ENCODE measurements at places on chromosomes 13 and 19. TPM values are rescaled to one million over a fixed set of nuclear protein-coding genes. Genes with fewer than 3 reads are reported as not detected.

PALM3 gene
- not detected for total RNA-seq

EFNA2 gene
- total RNA-seq, result not detected

GRAMD1A gene
- total RNA-seq, result 106 TPM

KLHL26 gene
- 10.8 TPM for total RNA-seq

DNA sequence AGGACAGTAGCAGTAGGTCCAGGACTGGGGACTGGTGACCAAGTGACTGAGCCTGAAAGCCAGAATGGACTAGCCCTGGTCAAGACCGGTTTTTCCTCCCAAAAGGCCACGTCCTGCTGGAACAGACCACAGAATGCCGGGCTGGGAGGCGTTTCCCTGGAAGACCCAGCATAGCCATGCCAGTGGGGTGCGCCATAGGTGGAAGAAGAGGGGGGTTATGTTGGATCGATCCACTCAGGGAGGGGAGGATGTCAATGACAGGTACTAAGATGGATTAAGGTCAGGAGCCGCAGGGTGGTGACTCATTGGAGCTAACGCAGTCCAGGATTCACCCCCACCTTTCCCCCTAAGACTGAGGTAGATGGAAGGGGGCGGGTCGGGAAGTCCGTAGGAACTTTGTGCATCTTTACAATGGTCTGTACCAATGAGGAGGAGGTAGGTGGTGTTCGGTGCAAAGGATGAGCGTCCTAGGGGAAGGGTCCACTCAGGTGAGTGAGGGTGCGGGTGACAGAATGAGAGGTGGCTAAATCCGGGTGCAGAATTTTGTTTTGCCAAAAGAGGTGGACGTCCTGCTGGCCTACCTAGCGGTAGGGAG is 21.0 kb downstream of the VASP start:
- H3K4me3 ChIP-seq, result no peak overlapping the region
- no peak for DNase-seq
- peaks cover 18% of the 10 kb centered on the region for H3K4me1 ChIP-seq
- peaks cover 56% of the 10 kb centered on the region for H3K36me3 ChIP-seq
- H3K27me3 ChIP-seq, result no peaks in the 10 kb centered on the region

DNA sequence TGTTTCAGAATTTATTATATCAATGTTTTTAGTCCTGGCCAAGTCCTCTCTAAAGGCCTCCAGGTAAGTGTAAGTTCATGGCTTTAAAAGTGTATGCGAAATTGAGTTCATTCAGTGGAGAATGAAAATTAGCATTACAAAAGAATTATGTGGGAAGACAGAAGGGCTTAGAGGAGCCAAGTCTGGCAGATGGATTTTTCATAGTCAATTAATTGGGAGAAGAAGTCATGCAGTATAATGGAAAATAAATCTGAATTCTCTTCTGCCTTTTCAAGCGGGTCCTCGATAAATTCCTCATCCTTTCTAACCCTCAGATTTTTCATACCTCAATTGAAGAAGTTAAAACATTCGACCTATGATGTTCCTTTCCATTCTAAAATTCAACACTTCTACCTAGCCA is 394.2 kb downstream of the ITGBL1 start:
- DNase-seq, result no peak
- H3K27me3 ChIP-seq, result no peaks in the 10 kb centered on the region
- H3K36me3 ChIP-seq, result no peaks in the 10 kb centered on the region
- H3K4me1 ChIP-seq, result no peaks in the 10 kb centered on the region
- H3K27ac ChIP-seq, result no peak overlapping the region

DNA sequence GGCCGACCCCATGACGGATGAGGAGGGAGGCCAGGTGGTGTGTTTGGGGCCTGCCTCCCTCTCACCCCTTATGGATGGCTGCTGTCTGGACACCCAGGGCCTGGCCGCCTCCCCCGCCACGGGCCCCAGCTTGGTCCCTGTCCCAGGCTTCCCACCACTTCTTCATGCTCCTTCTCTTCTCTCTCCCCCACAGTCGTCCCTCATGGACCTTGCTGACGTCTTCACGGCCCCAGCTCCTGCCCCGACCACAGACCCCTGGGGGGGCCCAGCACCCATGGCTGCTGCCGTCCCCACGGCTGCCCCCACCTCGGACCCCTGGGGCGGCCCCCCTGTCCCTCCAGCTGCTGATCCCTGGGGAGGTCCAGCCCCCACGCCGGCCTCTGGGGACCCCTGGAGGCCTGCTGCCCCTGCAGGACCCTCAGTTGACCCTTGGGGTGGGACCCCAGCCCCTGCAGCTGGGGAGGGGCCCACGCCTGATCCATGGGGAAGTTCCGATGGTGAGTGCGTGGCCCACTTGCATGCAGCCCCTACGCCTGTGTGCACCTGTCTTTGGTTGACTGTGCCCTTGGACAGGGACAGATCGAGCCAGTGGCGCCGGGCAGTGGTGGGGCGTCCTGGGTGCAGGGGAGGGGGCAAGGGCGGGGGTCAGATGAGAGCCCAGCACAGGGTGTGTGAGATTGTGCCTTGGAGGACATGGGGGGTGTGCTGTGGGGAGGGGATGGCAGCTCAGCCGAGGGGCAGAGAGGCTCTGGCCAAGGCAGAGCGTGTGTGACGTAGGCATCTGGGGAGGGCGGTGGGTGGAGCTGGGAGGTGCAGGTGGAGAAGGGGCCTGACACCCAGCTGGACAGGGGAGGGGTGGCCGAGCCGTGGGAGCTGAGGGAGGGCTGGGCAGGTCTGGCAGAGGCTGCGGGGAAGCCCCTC is 16.8 kb downstream of the EPN1 start:
- H3K4me3 ChIP-seq, result no peak overlapping the region
- peaks cover 26% of the 10 kb centered on the region for H3K36me3 ChIP-seq
- peaks cover 9% of the 10 kb centered on the region for H3K4me1 ChIP-seq
- H3K27me3 ChIP-seq, result no peaks in the 10 kb centered on the region

DNA sequence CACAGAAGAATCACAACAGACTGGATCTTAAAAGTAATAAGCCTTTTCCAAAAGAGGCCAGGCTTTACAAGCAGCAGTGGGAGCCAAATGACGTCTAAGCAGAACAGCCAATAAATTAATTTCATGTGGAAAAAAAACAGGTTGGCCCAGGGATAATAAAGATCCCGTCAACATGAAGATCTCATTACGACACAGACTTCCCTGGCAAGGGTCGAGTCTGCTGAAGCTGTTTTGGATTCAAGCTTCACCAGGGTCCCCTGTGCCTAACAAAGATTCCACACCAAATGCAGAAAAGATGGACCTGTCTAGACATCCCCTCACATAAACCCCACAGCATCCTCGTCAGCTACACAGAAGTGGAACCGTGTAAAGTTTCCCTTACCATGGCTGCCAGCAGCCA is 215.1 kb upstream of the ZNF507 start:
- H3K4me1 ChIP-seq, result no peaks in the 10 kb centered on the region
- no peak for DNase-seq
- no peak overlapping the region for H3K27ac ChIP-seq
- H3K4me3 ChIP-seq, result no peak overlapping the region
- no peaks in the 10 kb centered on the region for H3K36me3 ChIP-seq
- no peaks in the 10 kb centered on the region for H3K27me3 ChIP-seq

- H3K4me1 ChIP-seq, result no peaks in the 10 kb centered on the region
- H3K4me3 ChIP-seq, result no peak overlapping the region
- no peaks in the 10 kb centered on the region for H3K36me3 ChIP-seq
Measured at GRCh38 chr19:28312269-28312668, 900.7 kb downstream of the UQCRFS1 start.

GRCh38 chr13:26710166-26710565 is 50.4 kb downstream of the GPR12 start:
- no peaks in the 10 kb centered on the region for H3K4me1 ChIP-seq
- no peak overlapping the region for H3K4me3 ChIP-seq
- no peak overlapping the region for H3K27ac ChIP-seq
- DNase-seq, result no peak
- H3K27me3 ChIP-seq, result no peaks in the 10 kb centered on the region

DNA sequence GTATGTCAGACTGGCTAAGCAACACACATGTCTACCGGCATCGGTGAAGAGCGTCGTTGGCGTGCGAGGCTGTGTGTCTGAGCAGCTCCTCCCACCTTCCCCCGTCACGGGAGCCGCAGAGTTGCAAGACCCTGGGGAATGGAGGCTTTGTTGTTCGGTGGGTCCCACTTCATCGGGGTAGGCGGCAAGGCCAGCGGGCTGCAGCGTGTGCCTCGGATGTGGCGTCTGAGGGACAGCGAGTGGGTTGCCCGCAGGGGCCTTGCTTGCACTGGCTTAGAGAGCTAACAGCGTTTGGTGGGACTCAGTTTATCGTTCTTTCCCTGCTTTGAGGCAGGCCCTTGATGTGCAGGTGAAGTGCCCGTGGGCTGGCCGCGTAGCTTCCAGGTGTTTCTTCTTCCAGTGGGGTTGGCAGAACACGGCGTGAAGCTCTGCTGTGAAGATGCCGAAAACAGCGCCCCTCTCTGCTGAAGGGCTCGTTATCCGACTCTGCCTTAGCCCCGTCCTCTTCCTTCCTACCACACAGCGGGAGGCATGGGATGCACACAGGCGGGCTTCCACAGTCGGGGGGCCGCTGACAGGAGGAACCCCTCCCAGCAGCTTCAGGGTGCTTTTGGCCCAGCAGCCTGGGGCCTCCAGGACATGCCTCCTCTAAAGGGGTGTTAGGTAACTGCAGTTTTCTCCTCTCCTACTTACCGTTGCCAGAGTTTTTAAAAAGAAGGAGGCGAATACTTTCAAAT is 85.2 kb downstream of the ATP11A start:
- peaks cover under 1% of the 10 kb centered on the region for H3K4me1 ChIP-seq
- DNase-seq, result no peak
- no peaks in the 10 kb centered on the region for H3K27me3 ChIP-seq
- peaks cover 3% of the 10 kb centered on the region for H3K36me3 ChIP-seq
- H3K4me3 ChIP-seq, result no peak overlapping the region

GRCh38 chr19:45418802-45419201 is 4.9 kb downstream of the ERCC1 start:
- H3K36me3 ChIP-seq, result peaks cover 46% of the 10 kb centered on the region
- H3K4me1 ChIP-seq, result peaks cover 49% of the 10 kb centered on the region
- H3K27ac ChIP-seq, result peak overlapping the region; percentile 67
- H3K4me3 ChIP-seq, result no peak overlapping the region

- no peak overlapping the region for H3K27ac ChIP-seq
- no peak overlapping the region for H3K4me3 ChIP-seq
- H3K36me3 ChIP-seq, result peaks cover 22% of the 10 kb centered on the region
Measured at GRCh38 chr13:29510651-29511084, 84.8 kb downstream of the SLC7A1 start.

DNA sequence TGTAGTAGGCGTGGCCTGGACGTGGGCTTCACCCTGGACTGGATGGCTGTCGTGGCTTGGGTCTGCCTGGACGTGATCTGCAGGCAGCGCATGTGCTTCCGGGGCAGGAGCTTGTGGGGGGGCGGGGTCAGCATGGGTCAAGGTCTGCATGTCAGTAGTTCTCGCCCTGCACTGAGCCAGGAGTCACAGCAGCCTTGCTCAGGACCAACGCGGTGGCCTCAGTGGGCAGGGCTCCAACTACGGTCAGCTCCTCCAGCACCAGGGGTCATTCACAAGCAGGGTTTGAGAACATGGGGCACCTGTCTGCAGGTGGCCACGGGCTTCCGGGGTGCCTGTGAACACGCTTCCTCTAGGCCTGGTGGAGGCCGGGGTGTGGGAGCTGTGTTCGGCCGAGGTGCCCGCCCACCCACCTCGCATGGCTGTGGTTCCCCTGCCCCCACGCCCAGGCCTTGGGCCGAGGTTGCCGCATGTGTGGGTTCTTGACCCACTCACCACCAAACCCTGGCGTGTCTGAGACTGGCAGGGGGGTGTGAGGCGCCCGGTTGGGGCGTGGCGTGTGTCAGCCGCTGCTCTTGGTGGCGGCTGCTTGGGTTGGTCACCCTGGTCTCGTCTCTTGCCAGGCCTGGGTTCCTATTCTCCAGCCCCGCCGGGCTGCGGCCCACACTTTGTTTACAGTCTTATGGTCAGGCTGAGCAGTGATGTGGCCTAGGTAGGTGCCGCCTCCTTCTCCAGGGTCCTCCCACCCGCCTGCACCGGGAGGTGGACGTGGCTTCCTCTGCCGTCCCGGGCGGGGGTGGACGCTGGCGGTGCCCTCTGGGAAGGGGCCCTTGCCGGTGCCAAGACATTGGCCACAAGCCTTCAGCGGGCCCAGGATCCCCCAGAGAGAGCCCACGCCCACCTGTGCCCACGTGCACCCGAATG is 4.8 kb upstream of the RPS15 start:
- DNase-seq, result no peak
- H3K36me3 ChIP-seq, result peaks cover 27% of the 10 kb centered on the region
- H3K4me1 ChIP-seq, result peaks cover 9% of the 10 kb centered on the region
- no peaks in the 10 kb centered on the region for H3K27me3 ChIP-seq
- H3K27ac ChIP-seq, result no peak overlapping the region

- DNase-seq, result no peak
- no peaks in the 10 kb centered on the region for H3K36me3 ChIP-seq
- H3K4me1 ChIP-seq, result no peaks in the 10 kb centered on the region
- H3K27ac ChIP-seq, result no peak overlapping the region
- H3K27me3 ChIP-seq, result no peaks in the 10 kb centered on the region
- no peak overlapping the region for H3K4me3 ChIP-seq
Measured at GRCh38 chr19:30519607-30520205, 147.5 kb downstream of the ZNF536 start.

DNA sequence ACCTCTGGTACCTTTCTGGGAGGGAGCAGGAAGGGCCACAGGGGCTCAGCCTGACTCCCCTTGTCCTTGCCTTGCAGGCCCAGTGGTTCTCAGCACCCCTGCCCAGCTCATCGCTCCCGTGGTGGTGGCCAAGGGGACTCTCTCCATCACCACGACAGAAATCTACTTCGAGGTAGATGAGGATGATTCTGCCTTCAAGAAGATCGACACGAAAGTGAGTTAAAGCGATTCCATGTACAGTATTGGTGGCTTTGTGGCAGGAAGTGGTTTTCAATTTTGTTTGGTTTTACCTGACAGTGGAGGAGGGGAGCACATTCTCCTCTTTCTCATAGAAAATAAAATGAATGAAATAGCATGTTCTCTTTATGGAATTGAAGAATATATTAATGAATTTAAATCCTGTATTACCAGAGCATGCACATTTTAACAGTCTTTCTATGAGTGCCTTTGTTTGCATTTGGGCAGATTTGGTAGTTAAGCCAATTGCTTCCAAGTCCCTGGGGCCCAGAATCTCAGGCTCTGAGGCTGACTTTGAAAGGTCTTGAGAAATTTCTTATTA is 4.1 kb downstream of the MAB21L1 start:
- peaks cover 56% of the 10 kb centered on the region for H3K27me3 ChIP-seq
- no peak for DNase-seq
- peaks cover 13% of the 10 kb centered on the region for H3K36me3 ChIP-seq
- H3K4me3 ChIP-seq, result no peak overlapping the region
- peaks cover 20% of the 10 kb centered on the region for H3K4me1 ChIP-seq
- H3K27ac ChIP-seq, result no peak overlapping the region

- H3K4me3 ChIP-seq, result peak overlapping the region; percentile 70
- H3K4me1 ChIP-seq, result peaks cover 20% of the 10 kb centered on the region
- peaks cover 26% of the 10 kb centered on the region for H3K27me3 ChIP-seq
- no peak overlapping the region for H3K27ac ChIP-seq
- H3K36me3 ChIP-seq, result no peaks in the 10 kb centered on the region
Measured at GRCh38 chr19:49142866-49143335, 12.3 kb downstream of the HRC start.

DNA sequence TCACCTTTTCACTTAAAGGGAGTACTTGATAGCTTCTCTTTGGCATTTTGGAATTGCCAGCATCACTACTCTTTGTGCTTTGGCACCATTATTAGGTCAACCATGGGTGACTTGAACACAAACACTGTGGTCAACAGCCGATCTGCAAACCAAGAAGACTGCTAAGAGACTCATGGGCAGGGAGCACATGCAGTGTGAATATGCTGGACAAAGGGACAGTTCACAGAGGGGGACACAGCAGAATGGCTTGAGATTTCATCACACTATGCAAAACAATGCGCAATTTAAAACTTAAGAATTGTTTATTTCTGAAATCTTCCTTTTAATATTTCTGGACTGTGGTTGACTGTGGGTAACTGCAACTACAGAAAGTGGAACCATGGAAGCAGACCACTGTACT is 64.4 kb downstream of the LMO7 start:
- no peak overlapping the region for H3K27ac ChIP-seq
- no peaks in the 10 kb centered on the region for H3K36me3 ChIP-seq
- H3K4me1 ChIP-seq, result peaks cover 9% of the 10 kb centered on the region
- no peak for DNase-seq
- no peak overlapping the region for H3K4me3 ChIP-seq

Data from activated CD4-positive, alpha-beta memory T cell treated with anti-CD3 and anti-CD28 coated beads, Interleukin-2, amount 10 ng/mL, durations not matched to agents 7 days and 5 days (primary cell).